ENCODE measurements at places on chromosomes 11 and 22.

DNA sequence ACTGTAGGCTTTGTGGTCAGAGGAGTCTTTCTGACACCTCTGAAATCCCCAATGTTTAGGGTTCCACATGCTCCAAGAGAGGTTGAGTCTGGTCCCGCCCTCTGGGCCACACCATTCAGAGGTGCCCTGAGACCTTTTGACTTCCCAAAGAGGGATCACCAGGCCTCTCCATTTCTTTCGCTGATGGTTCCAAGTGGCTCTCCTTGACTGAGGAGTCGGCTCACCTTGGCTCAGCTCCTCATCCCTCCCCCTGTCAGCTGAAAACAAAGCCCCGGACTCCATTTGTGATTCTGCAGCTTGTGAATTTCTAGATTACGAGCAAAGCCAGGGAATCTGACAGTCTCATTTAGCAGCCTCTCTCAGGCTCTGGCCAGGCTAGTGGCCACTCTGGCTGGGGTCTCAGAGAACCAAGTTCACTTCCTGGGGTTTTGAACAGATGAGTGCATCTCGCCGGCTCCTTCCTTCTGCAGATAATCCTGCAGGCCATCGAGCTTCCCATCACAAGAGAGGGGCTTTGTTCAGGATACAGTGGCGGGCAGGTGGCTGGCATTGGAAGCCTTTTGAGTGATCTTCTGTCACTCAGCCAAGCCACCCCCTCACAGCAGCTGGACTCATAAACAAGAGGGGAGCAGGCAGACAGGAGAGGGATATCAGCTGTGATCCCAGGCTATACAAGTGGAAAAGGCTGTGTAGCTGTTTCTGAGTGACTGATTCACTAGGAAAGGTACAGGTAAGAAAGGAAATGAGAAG is 102.9 kb downstream of the TRIM29 start:
- DNase-seq, result no peak

- DNase-seq, result no peak
Measured at GRCh38 chr11:103731670-103732069, 304.8 kb upstream of the DDI1 start.

DNA sequence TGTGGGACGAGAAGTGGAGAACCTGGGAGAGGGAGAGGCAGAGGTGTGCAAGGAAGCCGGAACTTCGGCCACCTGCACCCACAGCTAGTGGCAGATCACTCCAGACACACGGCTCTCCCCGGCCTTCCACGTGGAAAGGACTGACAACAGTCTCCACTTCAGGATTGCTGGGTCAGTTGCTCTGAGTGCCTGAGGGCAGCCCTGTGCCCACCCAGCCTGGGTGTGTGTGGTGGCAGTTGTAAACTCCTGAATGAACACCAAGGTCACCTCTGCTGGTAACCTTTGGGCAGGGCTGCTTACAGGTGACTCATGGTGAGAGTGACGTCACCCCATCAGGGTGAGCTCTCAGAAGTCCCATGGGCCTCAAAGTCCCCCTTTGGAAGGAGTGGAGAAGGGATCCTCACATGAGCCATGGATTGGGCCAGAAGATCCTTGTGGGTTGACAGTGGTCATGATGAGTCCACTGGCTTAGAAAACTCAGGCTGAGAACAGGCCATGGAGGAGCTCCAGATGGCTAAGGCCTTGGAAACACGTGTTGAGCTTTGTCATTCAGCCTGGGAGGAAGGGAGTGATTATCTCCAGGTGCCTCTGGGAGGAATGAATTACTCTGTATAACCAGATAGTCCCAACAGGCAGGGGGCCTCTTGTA is 71.3 kb downstream of the BCR start:
- no peak for DNase-seq

GRCh38 chr11:76567261-76567660 is 103.3 kb downstream of the LRRC32 start:
- DNase-seq, result no peak

DNA sequence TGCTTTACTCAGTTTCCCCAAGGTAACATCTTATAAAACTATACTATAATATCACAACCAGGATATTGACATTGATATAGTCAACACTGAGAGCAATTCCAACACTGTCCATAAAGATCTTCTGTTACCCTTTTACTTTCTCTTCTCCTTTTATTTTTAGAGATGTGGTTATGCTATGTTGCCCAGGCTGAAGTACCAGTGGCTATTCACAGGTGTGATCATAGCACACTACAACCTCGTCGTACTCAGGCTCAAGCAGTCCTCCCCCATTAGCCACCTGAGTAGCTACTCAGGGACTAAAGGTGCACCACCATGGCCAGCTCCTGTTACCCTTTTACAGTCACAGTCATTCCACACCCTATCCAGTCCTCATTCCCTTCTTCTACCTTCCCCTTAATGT is 119.7 kb downstream of the CWF19L2 start:
- no peak for DNase-seq

DNA sequence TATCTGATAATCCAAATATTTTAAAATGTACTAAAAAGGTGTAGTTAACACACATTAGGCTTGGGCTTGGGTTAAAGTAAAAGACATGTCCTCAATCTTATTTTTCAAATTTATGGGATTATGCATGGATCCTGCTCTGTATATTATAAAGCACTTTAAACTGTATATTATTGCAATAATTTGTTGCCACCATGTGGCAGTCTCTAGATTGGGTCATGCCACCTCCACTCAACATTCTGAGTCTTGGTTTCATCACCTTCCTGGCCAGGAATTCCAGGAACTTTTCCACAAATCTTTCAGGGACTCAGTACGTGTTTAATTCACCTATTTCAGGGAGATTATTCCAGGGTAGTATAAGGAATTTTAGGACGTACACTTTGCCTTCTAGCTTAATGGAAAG is 695.5 kb downstream of the FAM181B start:
- no peak for DNase-seq

- no peak for DNase-seq
Measured at GRCh38 chr11:103875855-103876510, 160.5 kb upstream of the DDI1 start.

- DNase-seq, result no peak
Measured at GRCh38 chr11:77276271-77276670, 25.2 kb downstream of the GDPD4 start.

DNA sequence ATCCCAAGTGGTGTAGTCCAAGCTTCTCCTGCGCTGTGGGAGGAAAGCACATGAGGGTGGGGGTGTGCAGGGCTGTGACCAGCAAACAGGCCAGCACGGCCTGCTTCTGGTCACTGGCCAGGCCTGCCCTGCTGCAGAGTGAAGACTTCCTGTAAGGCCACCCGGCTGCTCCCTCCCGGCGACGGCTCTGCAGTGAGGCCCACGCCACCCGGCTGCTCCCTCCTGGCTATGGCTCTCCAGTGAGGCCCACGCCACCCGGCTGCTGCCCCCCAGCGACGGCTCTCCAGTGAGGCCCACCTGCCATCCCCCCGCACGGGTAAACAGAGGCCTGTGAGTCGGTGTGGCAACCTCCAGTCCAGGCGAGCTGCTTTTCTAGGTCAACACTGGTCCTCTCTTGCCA is 31.4 kb upstream of the BRSK2 start:
- no peak for DNase-seq

DNA sequence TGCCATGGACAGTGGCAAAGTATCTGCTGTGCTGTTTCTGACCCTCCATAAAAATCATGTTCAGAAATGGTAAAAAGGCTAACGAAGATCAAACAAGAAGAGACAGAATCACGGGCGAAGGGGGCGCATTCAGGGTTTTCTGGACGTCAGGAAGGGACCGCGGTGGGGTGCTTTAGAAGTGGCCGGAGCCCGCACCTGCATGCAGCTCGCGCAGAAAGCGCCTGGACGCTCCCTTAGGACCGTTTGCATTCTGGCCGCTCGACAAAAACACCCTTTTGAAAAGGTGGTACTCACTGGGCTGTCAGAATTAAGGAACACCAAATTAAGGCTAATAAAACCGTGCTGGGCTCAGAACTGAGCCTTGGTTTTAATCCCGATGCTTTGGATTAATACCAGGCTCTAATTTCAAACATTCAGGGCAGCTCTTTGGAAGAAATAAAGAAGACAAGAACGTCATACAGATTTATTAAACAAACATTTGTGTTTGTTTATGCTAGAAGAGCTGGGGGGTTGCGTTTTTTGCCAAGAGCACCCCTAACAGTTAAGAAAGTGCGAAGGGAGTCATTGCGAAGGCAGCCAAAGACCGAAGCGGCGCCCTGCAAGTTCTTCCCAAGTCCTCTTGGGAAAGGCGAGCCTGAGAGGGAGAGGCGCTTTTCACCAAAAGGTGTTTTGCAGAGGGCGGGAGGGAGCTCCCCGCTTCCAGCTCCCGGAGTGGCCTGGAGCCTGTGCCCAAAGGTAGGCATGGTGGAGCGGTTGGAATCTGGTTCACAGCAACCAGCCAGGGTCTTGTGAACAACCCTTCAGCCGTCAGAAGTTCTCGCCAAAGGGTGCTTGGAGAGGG is 47.7 kb upstream of the DBX1 start:
- no peak for DNase-seq

DNA sequence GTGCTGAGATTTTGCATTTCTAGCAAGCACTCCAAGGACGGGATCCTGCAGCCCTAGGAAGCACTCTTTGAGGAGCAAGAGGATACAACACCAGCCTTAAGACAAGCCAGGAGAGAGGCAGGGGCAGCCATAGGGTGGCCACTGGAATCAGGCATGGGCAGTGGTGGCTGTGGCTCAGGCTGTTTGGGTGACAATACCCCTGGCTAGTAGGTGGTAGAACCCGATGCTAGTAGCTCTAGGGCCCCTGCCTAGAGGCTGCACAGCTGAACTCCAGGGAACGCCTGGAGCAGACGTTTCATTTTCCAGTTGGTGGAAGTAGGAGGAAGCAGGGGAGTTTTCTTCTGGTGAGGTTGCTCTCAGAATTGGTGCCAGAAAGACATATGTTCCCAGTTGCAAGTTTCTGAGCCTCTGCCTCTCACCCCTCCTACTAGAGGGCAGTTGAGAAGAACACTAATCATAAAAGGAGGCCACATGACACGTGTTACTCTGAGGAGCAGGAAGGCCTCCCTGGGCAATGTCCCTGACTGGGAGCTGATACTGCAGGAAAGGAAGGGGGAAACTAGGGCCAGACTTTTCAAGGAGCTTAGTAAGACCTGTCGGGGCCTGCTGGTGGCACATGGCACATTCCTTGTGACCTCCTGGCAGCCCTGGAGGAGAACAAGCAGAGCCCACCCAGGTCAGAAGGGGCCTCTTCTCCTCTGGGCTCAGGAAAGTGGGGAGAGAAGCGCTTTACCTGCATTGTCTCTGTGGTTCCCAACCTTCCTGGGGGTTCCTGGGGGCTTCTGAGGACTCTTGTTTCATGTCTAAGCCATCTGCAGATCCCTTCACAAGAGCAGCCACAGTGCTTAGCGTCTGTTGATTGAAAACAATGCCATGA is 56.6 kb upstream of the DRD2 start:
- no peak for DNase-seq

- DNase-seq, result no peak
Measured at GRCh38 chr11:69842746-69843528, 23.7 kb upstream of the FGF3 start.

DNA sequence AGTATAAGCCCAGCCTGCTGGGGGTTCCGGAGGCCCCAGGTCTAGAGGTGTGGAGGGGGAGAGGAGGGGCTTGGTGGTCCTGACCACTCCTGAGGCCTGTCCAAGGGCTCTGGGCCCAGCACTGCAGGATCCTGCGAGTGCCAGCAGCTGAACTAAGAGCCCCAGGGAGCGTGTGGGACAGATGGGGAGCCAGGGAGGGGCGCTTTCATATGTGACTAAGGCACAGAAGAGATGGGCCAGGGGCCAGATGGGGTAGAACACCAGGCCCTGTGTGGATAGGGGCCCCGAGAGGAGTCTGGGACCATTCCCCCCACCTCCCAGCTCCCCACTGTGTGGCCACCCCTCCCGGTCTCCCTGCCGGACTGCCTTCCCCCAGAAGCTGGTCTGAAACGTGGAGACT is 18.4 kb downstream of the MAFF start:
- DNase-seq, result no peak

GRCh38 chr11:60700689-60701468 is 1.5 kb downstream of the MS4A8 start:
- DNase-seq, result no peak

GRCh38 chr22:25282346-25282670 is 62.9 kb downstream of the CRYBB2 start:
- DNase-seq, result no peak

DNA sequence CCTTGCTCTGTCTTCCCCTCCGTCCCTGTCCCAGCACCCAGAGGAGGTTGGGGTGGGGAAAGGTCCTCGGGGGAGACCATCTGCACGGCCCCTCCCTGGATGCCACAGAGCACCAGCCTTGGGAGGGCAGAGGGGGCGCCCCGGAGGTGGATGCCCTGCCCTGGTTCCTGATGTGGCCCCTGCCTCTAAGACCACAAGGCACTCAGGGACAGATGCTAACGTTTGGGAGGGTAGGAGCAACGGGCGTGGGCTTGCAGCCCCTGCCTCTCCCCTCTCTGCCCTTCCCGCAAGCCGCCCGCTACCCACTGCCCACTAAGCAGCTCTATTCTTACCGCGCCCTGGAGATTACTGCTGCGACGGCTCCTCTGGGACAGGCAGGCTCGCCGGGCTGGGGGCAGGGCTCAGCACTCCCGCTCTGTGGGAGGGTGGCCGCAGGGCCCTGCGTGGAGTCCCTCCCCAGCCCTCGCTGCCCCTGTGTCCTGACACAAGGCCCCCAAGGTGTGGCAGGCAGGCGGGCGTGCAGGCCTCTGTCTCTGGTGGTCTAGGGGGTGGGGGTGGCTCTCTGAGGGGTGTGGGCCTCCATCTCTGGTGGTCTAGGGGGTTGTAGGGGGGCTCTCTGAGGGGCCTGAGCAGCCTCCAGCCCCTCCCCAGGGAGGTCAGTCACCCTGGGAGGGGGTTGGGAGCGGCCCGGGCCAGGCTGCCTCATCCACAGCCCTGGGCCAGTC is 14.9 kb downstream of the BRSK2 start:
- no peak for DNase-seq

DNA sequence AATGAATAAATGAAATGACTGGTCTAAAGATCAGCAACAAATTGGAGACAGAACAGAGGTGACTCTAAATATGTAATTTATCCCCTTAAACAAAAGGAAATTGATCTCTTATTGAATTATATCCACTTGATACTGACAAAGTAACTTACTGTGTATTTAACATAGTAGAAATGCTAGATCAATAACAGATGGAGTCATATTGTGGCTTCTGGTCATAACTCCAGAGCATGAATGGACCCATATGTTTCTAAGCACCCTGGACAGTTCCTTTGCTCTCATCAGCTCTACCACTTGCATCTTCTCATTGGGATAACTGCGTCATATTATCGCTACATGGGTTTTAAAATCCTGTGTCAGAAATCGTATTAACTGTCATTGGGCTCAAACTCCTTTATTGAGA is 222.3 kb downstream of the ETS1 start:
- DNase-seq, result no peak

DNA sequence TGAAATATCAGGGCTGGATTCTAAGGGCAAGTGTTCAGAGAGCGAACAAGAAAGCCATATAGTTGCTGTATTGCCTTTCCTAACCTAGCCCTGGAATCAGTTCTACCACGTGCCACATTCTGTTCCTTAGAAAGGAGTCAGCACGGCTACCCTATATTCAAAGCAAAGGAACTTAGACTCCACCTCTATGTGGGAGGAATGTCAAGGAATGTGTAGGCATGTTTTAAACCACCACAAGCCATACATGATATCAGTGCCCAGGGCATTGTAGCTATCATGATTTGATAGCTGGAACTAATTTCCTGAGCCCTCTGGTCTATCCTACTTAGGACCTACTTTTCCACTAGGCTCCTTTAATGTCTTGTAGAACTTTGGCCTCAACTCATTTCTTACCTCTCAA is 2.5 kb upstream of the EIF4ENIF1 start:
- DNase-seq, result no peak

Data from hippocampal formation (tissue), 2 donors.